Activated CD4-positive, alpha-beta T cell treated with anti-CD3 and anti-CD28 coated beads, Interleukin-2, amount 50 U/mL, for 24 hours (primary cell): ENCODE measurements at places on chromosomes 5 and 9.

DNA sequence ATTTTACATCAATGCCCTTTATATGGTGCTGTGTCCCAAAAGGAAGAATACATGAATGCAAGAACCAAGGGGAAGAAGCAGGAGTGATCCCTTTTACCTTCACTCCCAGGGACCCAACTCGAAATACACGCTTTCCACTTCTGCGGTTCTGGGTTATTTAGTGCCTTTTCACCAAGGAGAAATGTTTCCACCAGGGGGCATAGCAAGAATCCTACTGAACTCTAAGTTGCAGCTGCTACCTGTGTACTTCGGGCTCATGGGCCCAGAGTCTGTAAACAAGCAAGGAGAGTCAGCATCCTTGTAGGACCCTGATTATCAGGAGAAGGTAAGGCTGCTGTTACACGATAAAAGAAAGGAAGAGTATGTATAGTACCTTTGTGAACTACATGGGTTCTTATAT is 45.7 kb downstream of the DPYSL3 start:
- DNase-seq, result no peak

GRCh38 chr5:169650701-169651331 is 13.7 kb downstream of the DOCK2 start:
- DNase-seq, result no peak

- DNase-seq, result no peak
Observed at GRCh38 chr5:168920019-168920810, 341.0 kb upstream of the PANK3 start.

GRCh38 chr5:160692271-160692670 is 159.7 kb downstream of the ATP10B start:
- no peak for DNase-seq

DNA sequence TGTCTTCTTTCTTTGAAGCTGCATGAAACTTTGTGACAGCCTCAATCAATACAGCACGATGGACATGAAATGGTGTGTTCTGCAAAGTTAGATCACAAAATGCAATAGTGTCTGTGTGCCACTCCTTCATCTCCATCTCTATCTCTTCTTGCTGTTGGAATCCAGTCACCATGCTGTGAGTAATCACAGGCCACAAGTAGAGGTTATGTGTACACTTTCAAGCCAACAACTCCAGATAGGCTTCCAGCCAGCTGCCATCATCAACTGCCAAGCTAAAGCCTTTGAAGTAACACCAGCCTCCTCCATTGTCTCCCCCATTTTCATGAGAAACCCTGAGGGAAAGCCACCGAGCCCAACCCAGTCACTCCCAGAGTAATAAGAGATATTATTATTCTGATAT is 360.6 kb downstream of the PTPRD start:
- no peak for DNase-seq

- no peak for DNase-seq
Observed at GRCh38 chr5:150801117-150801927, 22.8 kb downstream of the SMIM3 start.

DNA sequence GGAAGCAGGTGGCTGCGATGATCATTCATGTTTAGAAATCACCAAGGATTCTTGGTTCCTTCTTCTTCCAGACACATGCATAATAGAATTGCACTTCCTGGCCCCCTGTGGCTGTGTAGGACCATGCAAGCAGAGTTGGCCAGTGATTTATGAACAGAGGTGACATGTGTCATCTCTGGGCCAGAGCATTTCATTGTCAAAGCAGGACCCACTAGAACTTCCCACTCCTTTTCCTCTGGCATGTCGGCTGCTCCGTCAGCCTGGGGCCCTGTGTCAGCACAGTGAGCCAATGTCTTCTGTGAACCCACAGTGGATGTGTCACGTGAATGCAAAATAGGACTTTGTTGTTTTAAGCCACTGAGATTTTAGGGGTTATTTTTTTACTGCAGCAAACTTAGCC is 59.2 kb downstream of the HSD17B3 start:
- no peak for DNase-seq

DNA sequence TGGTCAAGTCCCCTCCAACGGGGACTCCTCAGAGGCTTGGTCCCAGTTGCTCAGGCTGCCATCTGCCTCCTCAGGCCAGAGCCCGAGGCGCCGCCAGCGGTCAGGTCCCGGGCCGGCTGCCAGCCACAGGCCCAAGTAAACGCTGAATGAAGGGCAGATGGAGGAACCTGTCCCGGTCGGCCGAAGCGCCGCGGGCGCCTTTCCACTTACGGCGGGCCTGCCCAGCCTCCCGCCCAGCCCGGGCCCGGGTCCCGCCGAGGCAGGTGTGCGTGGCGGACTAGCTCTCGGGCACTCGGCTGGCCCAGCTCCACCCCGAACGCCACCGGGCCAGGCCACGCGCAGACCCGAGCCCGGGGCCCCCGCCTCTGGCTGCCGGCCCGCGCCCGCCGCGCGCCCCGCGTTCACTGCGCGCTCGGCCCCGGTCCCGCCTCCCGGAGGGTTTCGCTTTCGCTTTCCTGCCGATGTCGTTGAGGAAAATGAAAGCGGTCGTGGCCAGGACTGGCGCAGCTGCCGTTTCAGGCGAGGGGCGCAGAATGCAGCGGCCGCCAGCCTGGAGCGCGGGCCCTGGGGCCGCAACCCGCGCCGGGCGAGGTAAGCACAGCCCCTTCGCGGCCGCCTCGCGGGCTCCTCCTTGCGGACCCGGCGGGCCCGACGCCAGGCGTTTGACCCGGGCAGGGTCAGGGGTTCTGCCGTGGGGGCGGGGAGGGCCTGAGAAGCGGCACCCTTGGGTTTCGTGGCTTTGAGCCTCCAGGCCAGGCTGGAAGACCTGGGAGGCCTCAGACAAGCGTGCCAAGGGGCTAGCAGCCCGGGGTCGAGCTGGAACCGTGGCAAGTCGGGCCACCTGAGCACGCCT is 41.2 kb downstream of the SLC22A5 start:
- DNase-seq, result peak; percentile 81

GRCh38 chr5:173029499-173029921 is 26.6 kb upstream of the CREBRF start:
- DNase-seq, result no peak

- DNase-seq, result no peak
Observed at GRCh38 chr9:15389173-15389572, 33.5 kb upstream of the SNAPC3 start.

GRCh38 chr5:110726249-110727024 is at the start of gene TMEM232:
TMEM232 (minus strand) TSS chr5:110726671; CDS start chr5:110667352, 59,319 bp downstream.
- peak; percentile 37 for DNase-seq

DNA sequence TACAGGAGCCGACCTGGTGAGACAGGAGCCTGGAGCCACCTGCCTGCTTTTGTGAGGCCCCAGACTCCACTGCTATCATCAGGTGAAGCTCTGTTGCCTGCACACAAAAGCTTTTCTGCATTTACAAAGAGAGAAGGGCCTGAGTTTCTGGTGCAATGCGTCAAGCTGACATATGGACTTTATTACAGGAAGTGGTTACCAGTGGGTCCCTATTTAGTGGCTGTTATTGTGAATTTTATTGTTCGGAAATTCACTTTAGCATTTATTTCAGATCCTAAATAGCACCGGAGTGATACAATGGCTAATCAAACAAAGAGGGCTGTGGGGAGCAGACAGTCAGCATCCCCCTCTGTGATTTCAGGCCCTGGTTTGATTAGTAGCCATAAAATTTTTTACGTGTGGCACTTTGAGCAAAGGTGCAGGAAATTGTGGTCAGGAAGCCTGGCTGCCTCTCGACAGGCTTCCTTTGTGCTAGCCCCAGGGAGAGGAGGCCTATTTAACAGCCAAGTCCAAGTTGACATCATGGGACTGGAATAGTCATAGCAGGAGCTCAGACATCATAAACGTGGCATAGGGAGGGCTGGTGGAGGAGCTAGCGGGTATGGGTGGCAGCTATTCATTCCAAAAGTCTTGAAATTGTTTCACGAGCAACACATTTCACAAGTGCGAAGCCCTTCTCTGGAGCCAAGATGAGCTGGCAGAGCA is 8.4 kb downstream of the TGFBI start:
- DNase-seq, result peak; percentile 10

DNA sequence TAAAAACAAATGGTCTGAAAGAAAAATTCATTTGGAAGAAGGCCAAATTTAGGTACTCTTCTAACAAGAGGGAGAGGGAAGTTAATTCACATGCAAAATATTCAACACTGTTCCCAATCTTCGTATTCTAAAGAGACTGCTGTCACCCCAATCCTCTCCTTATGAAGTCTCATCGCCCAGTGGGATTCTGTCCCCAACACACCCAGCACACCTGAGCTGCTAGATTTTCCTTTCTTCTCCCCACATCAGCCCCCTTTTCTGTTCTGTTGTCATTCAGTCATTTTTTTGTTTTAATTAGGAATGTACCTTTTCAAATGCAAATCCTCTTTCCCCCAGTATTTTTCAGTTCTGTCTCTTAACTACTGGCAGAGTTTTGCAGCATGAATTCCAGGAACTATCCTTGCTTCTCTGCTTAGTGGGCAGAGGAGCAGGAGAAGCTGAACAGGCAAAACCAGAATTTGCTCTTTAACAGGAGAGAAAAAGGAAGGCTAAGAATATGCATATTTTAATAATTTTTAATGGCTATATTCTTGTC is 366.9 kb downstream of the MAN2A1 start:
- no peak for DNase-seq

GRCh38 chr9:112168197-112168596 is 6.9 kb downstream of the SUSD1 start:
- no peak for DNase-seq

DNA sequence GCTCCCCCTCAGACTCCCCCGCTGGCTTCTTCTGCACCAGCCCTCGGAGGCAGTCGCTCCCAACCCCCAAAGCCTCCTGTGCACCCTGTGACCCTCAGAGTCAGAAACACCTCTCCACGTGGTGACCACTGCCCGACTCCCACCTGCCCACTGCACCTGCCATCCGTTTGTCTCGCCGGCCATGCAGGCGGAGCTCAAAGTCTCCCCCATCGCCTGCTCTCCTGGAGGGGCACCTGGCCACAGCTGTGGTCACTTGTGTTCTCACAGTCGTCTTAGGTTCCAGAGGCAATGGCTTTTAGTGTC is 38.2 kb downstream of the MRPL36 start:
- DNase-seq, result no peak

GRCh38 chr5:68683632-68684036 is 410.2 kb upstream of the SLC30A5 start:
- DNase-seq, result no peak

DNA sequence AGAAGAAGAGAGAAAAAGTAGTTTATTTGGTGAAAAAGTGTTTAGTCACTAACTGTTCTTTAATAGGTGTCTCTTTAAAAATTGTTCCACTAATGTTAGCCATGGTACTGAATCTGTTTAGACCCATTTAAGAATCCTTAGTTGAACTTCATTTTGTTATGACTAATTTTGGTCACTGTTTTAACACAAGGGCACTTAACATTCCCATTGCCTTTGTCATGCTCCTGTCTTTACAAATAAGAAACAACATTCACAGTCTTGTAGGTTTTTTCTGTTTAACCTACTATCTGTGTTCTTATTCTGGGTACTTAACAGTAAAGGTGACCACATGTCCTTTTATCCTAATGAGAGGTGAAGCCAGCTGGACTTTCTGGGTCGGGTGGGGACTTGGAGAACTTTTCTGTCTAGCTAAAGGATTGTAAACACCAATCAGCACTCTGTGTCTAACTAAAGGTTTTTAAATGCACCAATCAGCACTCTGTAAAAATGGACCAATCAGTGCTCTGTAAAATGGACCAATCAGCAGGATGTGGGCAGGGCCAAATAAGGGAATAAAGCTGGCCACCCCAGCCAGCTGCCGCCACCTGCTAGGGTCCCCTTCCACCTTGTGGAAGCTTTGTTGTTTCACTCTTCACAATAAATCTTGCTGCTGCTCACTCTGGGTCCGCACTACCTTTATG is 116.7 kb downstream of the WDR70 start:
- DNase-seq, result no peak

DNA sequence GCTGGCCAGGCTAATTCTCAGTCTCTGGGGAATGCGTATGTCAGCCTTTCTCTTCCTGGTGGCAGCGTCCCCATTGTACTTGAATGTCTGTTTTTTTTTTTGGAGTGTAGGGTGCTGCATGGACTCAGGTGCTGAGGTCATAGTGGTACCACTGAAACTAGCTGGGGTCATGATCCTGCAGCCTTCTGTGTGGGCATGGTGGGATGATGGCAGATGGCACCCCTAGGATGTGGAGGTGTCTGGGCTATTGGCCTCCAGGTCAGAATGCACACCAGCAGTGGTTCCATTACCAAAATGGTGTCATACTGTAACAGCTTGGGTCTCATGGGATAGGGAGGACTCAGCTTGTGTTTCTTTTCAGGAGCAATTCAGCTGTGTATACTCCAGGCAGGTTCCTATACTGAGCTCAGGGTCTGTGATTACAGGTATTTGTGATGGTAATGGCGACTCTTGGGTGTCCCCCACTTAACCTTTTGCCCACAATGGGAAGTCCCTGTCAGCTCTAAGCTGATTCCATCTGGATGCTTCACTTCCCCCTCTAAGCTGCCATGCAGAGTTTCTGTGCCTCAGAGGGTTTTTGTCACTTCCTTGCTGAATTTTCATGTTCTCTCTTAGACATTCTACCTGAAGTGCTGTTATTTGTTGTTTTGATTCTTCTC is 17.9 kb downstream of the HSD17B4 start:
- no peak for DNase-seq

- no peak for DNase-seq
Observed at GRCh38 chr5:177494346-177495195, 2.8 kb downstream of the PDLIM7 start.

- no peak for DNase-seq
Observed at GRCh38 chr5:62287237-62287636, 18.8 kb upstream of the KIF2A start.

- DNase-seq, result no peak
Observed at GRCh38 chr5:96473155-96473554, 40.1 kb upstream of the PCSK1 start.

DNA sequence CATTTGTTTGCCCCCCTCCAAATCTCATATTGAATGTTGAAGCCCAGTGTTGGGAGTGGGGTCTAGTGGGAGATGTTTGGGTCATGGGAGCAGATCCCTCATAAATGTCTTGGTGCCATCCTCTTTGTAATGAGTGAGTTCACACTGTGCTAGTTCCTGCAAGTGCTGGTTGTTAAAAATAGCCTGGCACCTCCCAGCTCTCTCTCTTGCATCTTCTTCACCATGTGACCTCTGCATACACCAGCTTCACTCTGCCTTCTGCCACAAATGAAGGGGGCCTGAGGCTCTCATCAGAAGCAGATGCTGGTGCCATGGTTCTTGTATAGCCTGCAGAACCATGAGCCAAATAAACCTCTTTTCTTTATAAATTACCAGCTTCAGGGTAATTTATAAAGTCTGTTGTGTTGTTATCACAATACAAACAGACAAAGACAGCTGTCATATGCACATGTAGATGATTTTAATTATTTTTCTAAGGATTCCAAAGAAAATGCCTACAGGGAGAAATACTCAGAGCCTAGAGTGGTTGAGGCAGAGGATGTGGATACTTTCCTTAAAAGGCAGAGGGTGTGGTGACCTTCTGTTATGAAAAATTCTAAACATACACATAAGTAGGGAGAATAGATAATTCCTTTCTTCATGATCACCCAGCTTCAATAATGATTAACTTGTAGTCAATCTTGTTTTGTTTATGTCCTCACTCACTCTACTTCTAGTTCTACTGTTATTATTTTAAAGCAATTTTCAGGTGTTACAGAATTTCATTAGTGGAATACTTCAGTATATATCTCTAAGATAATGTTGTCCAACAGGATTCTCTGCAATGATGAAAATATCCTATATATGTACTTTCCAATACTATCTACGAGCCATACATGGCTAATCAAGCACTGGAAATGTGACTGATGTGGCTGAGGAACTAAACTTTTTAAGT is 75.1 kb upstream of the RANBP6 start:
- DNase-seq, result no peak
